ENCODE measurements at places on chromosomes 2 and 18. TPM values are rescaled to one million over a fixed set of nuclear protein-coding genes. Genes with fewer than 3 reads are reported as not detected.

The RAB6D gene
- 7.3 TPM for polyA plus RNA-seq

The PAX3 gene
- 9.4 TPM for polyA plus RNA-seq

The FAM228A gene
- 2.8 TPM for polyA plus RNA-seq

The IL1RL1 gene
- polyA plus RNA-seq: not detected
